ENCODE measurements at places on chromosomes 16 and 17.

DNA sequence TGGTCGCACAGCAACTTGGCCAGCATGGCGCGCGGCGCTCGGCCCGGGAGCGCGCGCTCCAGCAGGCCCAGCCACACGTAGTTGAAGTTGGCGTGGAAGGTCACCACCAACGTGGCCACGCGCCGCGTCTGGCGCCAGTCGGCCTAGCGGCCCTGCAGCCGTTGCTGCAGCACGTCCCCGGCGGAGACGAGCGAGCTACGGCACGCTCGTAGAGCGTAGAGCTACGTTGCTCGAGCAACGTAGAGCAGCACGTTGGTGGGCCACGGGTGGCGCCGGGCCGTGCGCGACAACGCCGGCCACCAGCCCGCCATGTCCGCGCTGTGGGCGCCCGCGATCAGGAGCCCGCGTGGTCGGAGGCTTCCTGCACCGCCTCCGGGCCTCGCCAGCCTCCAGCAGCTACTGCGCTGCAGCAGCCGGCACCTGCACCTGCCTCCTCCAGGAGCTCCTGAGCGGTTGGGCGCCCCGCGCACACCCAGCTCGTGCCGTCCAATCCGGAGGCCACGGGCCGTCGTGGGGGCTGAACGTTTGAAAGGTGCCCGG, 13.4 kb upstream of the SULT1A1 start:
- DNase-seq: peak; percentile 54

DNA sequence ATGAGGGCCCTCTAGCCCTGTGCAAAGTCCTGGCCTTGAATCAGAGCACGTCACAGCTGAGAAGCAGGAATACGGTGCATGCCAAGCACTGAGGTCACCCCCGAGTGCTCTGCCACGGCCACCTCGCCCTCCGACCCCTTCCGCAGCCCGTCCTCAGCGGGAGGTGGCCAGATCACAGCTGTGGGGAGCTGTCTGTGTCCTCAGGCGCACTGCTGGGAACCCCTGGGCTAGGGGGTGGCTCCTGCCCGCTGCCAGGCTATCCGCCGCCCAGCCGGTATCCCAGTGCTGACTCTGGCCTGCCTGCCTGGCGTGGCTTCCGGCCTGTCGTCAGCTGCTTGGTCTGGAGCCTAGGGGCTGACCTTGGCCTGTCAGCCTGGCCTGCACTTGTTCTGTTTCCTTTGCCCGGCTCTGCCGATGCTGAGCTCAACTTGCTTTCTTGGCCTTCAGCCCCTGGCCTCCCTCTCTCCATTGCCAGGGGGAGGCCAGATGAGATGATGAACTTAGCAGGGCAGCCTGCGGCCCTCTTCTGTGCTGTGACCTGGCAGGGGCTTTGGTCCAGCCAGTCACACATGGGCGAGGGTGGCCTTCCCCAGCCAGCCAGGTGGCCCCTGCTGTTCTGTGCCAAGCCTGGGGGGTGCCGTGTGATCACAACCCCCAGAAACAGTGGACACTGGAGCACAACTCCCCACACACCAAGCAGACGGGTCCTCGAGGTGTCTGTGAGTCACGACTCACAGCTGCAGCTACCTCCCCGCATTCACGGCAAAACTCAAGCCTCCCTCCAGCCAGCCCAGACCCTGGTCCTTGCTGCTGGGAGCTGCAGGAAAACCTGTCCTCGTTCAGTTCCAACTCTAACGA, 77.3 kb downstream of the ZDHHC7 start:
- no peak for DNase-seq

DNA sequence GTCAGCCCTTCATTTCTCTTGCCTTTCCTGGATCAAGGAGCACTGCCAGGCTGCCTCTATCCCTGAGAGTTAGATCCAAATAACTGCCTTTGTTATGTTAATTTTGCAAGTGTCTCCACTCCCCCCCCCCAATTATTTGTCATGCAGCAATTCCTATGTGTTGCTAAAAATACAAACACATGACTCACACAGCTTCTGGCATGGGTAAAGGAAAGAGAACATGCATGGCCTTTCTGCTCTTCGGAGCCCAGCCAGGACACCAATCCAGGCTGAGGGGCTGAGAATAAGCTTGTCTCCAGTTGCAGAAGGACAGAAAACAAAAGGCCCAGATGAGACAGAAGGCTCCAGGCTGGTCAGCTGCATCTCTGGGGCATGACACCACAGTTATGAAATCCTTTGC, 148.0 kb upstream of the TNRC6C start:
- no peak for DNase-seq

DNA sequence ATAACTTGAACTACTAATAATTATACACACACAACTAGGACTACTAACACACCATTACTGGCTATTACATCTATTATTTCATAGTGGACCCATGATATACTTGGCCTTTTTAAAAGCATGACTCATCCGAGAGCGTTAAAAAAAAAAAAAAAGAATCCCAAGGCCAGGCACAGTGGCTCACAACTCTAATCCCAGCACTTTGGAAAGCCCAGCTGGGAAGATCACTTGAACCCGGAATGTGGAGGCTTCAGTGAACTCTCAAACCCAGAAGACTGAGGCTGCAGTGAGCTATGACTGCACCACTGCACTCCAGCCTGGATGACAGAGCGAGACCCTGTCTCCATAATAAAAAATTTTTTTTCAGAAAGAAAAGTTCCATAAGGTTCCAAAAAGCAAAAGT, 3.1 kb downstream of the GLG1 start:
- DNase-seq: no peak

DNA sequence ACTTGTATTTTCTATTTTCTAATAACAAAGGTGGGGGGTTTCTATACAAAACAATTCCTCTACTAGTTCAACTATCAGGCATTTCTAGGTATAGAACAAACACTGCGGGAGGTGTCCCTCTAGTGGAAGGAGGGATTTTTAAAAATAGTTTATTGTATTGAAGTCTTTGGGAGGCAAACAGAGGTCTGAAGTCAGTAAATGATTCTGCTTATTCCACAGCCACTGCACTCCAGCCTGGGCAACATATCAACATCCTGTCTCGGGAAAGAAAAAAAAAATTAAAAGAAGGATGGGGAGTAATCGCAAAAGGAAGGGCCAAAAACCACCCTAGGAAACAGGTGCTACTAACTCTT, 648 bp upstream of the ERCC4 start:
- DNase-seq: no peak

- DNase-seq: peak; percentile 53
Measured at GRCh38 chr17:38735161-38735997, 5.2 kb downstream of the CISD3 start.

GRCh38 chr17:64107500-64108236, 22.3 kb downstream of the ERN1 start:
- no peak for DNase-seq

GRCh38 chr17:50663812-50664374, 29.2 kb downstream of the ABCC3 start:
- no peak for DNase-seq

- no peak for DNase-seq
Measured at GRCh38 chr17:71635187-71635586, 485.6 kb upstream of the SOX9 start.

All from activated effector memory CD4-positive, alpha-beta T cell treated with Interleukin-2 at 50 U/mL for 16 hours (primary cell).